ENCODE measurements at places on chromosomes 12 and 14.

GRCh38 chr14:104108570-104109541, 23.4 kb downstream of the ASPG start:
- DNase-seq, result no peak

DNA sequence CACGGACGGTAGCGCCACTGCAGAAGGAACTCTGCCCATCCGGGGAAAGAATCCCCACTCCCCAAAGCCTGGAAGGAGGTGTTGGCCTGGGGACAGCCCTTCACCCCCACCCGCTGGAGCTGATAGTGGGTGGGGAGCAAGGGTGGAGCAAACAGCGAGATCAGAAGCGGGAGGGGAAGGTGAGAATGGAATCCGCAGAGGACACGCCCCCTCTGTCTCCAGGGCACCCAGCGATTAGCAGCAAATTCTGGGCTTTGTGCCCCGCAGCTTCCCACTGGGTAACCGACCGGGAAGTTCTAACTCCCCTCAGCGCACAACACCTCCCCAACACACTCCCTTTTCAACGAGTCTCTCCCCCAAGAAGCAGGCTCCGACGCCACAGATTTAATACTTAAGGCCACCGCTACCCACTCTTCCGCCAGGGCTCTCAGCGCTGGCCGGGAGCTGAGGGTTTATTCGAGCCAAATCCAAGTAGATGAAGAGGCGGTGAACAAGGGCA, 1.4 kb downstream of the SLC25A29 start:
- peak; percentile 21 for DNase-seq

- no peak for DNase-seq
Observed at GRCh38 chr12:50110762-50111351, 1.2 kb upstream of the COX14 start.

DNA sequence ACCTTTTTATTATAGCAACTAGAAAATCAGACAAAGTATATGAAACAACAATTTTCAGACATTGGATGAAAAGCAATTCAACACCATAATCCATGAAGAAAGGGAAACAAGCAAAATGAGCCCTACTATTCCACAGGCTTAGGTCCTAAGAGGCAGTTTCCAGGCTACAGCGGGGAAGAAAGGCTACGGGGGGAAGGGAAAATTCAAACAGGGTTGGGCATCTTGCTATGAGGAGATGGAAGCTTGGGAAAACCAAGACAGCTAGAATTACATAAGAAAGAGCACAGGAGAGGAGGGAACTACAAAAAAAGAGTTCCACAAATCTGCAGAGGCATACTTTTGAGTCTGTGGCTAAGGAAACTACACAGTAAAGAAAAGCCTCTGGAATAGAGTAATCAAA, 356.0 kb upstream of the CLEC14A start:
- no peak for DNase-seq

DNA sequence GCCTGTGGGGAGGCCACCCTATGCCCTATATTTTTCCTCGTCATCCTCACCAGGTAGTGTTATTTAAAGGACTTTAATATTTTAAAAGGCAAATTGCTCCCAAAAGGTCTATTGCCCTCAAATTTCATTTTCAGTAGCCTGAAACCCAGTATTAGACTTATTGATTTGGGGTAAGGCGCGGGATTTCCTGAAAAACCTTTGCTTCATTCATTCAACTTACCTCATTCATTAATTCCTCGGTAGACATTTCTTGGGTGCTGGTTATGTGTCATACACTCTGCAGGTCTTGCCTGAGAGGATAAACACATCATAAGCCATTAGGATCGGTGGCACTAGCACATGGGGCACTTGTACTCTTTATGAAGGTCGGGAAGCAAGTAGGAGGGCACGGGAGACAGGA, 99.2 kb downstream of the ARF6 start:
- no peak for DNase-seq

- DNase-seq, result no peak
Observed at GRCh38 chr12:104352106-104352713, 48.7 kb downstream of the EID3 start.

DNA sequence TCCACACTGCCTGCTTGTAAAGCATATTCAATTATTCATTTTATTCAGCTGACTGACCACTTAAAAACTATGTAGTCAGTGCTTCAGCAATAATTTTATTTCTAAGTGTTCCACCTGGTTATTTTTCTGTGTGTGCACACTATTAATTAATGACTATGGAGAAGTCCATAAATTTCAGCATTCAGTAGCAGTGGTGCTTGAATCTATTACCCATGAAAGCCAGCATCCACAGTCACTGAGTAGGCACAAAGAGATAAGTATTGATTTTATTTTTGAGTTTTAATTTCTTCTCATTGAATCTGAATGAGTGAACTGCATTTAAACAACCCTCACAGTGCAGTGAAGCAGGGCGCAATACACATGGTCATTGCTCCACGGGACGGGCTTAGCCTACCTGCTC, 643.1 kb downstream of the GALC start:
- no peak for DNase-seq

- DNase-seq, result no peak
Observed at GRCh38 chr12:101256266-101256665, 23.6 kb upstream of the UTP20 start.

- no peak for DNase-seq
Observed at GRCh38 chr12:96383991-96384390, 16.2 kb downstream of the CDK17 start.

GRCh38 chr12:128766738-128767501, 56.8 kb downstream of the SLC15A4 start:
- no peak for DNase-seq

DNA sequence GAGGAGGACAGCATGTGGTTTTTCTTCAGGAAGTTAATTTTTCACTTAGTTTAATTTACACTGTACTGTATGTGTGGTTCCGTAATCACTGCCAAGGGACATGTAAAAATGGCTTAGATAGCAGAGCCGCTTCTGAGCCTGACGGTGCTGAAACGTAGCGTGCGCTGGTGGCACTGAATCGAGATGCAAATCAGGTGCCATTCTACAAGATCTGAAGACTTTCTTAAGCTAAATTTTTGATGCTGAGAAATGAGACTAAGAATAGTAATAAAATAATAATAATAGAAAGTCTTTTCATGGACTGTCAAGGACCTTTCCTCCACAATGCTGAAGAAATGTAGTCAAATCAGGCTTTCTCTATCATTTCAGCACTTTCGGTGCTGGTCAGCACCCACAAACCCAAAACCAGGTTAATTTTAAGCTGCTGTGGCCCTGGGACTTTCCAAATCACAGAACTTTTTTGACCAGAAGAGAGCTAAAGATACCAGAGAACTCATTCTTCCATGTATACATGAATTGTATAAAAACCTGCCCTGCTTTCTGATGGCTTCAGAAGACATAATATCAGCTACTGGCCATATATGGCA, 183.3 kb upstream of the LMO3 start:
- no peak for DNase-seq

DNA sequence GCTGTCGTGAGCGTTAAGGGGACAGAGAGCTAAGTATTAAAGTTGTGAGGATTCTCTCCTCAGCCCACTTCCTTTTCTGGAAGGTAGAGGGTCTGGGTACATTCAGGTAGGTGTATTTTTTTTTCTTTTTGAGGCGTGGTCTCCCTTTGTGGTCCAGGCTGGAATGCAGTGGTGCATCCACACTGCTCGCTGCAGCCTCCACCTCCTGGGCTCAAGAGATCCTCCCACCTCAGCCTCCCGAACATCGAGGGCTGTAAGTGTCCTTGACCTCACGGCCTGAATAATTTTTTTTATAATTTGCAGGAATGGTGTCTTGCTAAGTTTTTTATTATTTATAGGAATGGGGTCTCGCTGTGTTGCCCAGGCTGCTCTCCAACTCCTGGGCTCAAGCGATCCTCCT, 1.4 kb downstream of the PUS1 start:
- DNase-seq, result no peak

DNA sequence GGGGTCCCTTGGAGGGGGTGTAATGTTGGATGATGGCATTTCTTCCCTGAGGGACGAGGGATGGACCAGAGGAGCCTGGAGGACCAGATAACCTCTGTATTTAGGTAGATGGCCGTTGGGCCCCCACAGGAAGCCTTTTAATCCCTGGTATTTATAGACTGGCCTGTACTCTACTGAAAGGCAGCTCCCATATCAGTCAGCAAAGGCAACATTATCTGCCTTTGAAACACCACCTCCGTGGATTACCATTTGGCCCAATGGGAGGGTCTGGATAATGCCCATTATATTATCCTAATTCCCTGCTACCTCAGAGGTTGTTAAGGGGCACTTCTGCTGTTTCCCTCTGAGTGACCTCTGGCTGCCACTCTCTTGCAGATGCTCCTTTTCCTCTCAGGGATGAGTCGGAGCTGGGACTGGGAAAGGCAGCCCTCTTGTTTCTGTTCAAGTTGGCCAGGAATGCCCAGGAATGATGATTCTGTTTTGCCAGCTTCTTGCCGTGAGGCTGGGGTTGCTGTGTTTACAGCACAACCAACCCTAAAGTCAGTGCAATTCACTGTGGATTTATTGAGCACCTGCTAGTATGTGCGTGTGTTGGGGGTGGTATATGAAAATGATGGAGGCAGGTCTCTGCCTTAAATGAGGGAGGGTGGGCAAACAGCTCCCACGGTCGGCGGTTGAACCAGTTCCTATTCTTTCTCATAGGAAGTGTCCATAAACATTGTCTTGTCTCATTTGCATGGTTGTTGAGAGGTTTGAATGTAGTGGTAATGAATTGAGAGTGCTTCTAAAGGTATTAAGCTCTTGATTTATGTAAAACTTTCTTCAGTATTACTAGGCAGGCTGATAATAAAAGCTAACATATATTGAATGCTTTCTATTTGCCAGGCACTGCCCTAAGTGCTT, 18.1 kb downstream of the SUSD6 start:
- DNase-seq, result no peak

- no peak for DNase-seq
Observed at GRCh38 chr14:46769292-46769691, 117.7 kb upstream of the RPL10L start.

- no peak for DNase-seq
Observed at GRCh38 chr14:33287189-33287588, 348.5 kb downstream of the NPAS3 start.

GRCh38 chr12:59317598-59317997, 278.2 kb upstream of the SLC16A7 start:
- no peak for DNase-seq

DNA sequence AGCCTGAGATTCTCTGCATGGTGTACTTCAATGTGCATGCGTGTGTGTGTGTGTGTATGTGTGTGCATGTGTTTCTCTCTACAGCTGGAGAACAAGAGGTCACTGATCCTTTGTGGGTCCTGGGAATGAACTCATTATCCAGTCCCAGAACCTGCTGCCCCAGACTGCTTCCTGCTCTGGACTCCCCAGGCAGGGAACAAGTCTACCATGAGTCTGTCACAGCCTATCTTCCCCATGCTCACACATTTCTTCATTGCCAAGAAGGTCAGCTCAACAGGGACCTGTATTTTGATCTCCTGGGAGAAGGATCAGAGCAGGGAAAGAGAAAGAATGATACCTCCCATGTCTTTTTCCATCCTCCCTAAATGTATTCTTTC, 2.9 kb upstream of the AGAP2 start:
- no peak for DNase-seq

DNA sequence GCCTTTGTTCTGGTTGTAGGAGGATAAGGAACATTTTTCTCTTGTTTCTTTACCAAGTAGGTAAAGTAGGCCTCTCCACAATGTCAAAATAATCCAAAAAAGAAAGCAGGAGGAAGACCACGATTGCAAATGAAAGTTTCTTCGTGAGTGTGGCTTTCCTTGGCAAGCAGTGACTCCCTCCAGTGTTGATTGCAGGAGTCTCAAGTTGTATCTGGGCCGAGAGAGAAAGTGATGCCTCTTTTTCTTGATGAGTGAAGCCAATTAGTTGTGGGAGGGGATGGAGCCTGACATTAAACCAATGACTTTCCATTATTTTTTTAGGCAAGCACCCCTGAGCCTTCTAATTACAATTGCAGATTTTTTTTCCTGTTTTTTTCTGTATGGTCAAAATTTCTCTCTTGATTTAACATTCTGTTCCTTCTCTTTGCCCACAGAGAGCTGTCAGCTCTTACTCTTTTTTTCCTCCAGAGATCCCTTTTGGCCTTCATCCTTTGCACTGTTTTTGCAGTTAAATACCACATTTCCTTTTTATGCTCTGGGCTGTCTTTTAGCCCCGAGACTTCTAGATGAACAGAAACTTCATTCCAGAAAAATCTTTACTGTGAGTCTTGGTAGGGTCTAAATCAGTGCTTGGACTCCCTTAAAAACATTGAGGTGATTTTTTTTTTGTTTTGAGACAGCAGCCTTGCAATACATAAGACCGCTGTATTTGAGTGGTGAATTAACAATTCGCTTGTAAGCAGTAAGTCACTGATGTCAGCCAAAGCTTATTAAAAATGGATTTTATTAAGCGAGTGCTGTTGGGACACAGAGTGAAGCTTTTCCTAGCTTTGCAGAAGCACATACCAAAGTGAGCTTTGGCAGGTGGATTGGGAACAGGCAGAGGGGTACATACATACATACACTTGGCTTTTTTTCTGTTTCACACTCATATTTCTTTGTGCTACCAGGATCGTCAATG, 15.8 kb downstream of the FBXW8 start:
- no peak for DNase-seq

- no peak for DNase-seq
Observed at GRCh38 chr14:31926652-31927347, 150.3 kb upstream of the ARHGAP5 start.

- DNase-seq, result no peak
Observed at GRCh38 chr12:90106568-90106967, 397.9 kb upstream of the ATP2B1 start.

- no peak for DNase-seq
Observed at GRCh38 chr12:61098031-61098580, 1162.1 kb upstream of the USP15 start.

- DNase-seq, result no peak
Observed at GRCh38 chr12:6394398-6394797, 10.4 kb downstream of the LTBR start.

- no peak for DNase-seq
Observed at GRCh38 chr12:13713556-13714410, 267.6 kb downstream of the GRIN2B start.

DNA sequence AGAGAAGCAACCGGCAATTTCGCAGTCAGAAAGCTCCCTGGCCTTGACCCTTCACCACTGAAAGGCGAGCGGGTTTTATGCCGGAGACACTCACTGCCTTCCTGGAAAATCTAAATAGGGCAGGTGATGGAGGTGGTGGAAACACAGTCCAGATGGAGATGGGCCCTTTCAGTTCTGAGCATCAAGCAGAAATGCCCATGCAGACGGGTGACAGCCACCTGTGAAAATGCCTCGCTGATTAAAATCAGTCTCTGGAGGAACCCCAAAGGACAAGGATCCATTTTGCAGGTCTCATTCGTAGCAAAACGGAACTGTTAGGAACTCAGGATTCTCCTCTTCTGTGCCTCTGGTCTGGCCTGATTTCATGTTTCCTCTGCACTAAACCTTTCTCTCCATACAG, 74.2 kb downstream of the FZD10 start:
- no peak for DNase-seq

All from CD4-positive, alpha-beta T cell treated with Interleukin-1 beta for 1 hour (primary cell).